AML-193 (cell line): ENCODE measurements at places on chromosomes 2 and 18.
A peak's percentile ranks its signal among the peaks of the same experiment; 100 is the strongest.

DNA sequence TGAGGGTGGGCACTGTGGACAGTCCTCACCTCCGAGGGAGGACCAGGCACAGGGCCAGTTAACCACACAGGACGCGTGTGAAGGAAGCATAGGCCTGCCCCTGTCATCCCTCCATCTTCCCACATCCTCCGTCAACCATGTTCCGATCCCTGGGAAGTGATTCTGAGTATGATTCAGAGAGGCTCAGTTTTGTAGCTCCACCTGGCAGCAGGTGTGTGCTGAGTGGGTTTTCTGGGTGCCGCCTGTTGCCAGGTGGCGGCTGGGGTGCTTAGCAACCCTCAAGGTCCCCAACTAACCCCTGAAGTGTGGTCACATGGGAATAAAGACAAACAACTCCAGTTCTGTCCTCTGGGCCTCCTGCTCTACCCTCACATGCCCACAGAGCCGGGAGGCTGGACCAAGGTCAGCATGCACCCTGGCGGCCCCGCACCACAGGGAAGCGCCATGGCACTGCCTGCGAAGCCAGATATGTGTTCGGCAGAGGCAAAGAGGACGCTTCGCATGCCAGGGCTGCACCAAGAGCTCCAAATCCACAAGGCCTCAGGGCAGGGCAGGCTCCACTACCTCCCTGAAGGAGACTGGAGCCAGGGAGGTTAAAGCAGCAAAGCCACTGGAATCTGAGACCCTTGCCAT lies 60.0 kb downstream of the ADCY3 start:
- no peak for DNase-seq

DNA sequence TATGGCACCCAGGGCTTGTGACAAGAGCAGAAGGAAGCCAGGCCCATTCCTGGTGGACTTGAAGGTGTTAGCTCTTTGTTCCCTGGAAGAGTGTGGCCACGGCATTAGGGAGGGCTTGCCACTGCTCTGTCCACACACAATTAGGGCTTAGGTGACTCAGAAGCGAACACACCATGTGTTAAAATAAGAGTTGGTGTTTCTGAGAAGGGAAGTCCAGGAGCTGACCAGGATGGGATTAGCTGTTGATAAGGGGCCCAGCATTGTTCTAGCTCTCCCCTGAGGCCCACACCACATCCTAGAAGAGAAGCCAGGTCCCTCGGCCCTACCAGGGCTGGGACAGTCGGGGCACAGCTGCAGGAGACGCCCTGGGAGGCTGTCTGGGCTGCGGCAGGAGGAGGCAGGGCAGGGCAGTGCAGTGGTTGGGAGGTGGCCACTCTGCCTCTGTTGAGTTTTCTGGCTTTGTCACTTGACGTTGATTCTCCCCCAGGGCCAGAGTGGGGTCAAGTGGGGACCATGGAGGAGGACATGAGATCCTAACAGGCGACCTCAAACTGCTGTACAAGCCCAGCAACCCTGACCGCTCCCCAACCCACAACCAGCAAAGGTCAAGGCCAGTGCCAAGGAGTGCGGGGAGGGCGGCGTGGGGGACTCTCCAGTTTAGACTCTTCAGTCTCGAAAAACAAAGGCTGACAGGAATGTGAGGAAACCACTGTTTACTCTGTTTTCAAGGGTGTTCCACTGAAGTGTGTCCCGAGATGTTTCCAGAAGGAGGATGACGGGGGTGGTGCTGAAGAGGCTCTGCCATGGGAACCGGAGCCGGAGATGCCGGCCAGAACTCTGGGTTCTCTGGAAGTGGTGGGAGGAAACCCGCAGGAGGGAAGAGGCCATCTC lies 16.8 kb downstream of the GNLY start:
- DNase-seq = no peak

GRCh38 chr2:188561473-188561979 lies 269.9 kb downstream of the GULP1 start:
- DNase-seq = no peak

GRCh38 chr2:182860858-182861257 lies 5.6 kb downstream of the FRZB start:
- no peak for DNase-seq

DNA sequence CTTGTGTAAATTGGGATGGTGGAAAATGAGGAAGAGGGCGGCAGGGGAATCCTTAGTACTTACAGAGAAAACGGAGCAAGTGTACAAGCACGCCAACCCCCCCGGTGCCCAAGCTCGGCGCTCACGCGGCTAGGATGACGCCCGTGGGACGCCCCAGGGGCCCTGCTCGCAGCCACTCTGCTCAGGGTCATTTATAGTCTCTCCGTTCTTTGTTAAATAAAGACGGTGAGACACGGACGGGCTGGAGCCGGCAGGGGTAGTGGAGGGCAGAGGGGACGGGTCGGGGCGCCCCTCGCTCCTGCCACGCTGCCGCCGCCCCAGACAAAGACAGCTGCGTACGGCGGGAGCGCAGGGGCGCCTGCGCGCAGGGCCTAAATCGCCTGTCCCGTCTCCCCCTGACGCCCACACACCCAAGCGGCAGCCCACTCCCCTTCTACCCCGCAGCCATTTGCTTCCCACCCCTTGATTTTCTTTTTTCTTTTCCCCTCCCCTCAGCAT lies 37.8 kb downstream of the PCBP1 start:
- peak; percentile 33 for DNase-seq

DNA sequence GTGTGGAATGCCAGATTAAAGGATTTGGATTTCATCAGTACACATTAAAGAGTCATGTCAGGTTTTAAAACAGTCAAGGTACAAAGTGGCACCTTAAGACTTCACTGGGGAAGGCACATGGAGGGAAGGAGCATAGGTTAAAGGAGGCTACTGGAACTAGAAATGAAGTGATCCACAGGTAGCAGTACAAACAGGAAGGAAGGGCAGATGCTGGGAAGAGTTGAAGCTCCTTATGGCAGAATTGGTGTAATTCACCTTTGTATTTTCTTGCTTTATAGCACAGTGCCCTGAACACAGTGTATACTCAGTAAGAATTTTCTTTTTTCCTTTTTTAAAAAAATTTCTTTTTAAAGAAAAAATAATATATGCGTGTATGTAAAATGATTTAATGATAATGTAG lies 177.1 kb downstream of the BABAM2 start:
- no peak for DNase-seq

DNA sequence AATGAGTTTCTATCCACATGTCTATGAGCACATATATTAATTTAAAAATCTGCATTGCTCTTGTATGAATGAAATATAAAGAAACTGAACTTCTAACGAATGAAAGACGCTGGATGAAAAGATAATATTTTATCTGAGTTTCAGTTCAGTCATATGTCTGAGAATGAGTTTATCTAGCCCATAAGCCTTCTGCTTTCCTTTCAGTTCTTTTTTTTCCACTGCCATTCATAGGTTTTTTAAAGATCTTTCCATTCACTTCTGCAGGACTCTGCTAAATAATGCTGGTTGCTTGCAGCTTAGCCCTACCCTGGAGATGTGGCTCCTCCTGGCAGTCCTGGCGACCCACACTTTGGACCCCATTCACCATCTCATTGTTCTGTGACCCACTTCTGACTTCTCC lies 109.0 kb downstream of the BCL2 start:
- no peak for DNase-seq

DNA sequence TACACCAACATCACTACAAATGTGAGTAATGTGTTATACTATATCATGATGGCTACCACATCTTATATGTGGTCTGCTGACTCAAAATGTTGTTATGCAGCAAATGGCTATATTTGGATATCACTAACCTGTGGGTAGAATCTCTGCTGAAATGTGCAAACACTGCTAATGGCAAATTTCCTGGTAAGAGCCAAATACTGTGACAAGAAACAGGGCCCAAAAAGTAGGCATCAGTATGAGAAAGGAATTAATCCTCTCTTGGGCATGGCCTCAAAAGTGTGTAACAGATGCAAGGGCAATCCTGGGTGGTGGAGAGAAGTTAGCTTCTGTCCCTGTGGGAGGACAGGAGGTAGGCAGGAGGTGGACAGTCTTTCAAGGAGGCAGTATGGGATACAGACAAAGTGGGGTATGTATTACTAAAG lies 13.3 kb downstream of the ATF2 start:
- DNase-seq = no peak

DNA sequence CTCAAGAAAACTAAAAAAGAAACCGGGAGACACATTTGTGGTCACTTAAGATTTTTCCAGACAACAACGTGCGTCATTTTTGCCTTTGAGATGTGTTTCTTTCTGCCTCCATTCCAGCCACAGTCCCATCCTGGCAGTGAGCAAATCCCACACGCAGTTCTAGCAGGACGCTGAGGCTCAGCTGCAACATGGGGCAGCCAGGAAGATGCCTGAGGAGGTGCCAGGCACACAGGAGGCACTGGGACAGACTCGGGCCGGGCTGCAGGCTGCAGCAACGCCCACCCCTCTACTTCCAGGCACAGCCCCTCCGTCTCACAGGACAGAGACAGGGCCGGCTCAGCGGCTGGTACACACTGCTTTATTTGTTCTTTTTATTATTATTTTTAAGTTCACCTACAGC lies 13.1 kb downstream of the KLF11 start:
- DNase-seq = no peak

DNA sequence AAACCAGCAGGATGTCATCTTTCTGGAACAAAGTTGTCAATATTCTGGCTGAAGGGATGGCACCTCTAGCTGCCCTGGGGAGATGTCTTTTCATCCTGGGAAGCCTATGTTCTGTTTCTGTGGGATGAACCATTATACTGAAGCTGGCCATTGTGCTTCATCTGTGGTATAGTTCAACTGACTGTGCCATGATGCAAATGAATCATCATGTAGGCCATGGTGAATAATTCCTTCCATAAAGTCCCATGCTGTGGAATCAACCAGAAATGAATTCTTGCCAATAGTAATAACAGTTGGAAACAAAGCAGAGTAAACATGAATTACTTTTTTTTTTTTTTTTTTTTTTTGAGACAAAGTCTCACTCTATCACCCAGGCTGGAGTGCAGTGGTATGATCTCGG lies 64.1 kb upstream of the CNGA3 start:
- DNase-seq = no peak

DNA sequence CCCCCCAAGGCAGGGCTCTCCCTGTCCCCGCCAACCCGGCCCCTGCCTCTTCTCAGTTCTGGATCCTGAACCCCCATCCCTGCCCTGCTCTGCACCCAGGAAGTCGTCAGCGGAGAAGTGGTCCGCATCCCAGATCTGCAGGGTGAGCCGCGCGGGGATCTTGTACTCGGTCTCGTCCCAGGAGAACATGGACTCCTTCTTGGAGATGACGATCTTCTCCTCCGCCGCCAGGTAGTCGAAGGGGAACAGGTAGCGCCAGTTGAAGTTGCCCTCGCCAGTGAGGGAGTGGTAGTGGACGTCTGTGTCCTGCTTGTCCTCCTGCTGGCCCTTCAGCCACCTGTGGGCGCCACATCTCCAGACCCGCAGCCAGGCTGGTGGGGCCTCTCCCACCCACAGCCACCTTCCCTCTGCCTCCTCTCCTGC lies 16.3 kb downstream of the OTOF start:
- no peak for DNase-seq

DNA sequence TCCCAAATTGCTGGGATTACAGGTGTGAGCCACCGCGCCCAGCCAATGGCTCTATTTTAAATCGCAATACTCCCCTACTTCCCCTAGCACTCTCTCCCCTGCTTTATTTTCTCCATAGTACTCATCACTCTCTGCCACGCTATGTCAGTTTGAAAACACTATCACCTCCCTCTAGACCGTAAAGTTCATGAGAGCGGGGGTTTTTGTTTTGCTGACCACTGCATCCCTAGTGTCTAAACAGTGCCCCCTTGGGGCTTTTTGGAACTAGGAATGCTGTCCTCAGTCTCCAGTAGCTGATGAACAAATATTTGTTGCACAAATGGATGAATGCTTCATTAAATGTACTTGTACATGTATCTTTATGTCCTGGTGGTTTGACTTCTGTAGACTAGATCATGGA lies 44.1 kb downstream of the ATOH8 start:
- no peak for DNase-seq

DNA sequence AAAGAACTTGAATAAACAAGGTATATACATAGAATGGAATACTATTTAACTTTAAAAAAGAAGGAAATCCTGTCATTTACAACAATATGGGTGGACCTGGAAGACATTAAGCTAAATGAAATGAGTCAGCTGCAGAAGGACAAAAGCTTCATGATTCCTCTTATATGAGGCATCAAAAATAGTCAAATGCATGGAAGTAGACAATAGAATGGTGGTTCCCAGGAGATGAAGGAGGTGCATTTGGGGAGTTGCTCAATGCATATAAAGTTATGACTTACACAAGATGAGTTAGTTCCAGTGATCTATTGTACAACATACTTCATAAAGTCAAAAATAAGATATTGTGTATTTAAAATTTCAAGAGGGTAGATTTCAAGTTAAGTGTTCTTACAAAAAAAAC lies 426.1 kb upstream of the UBE2E3 start:
- no peak for DNase-seq

DNA sequence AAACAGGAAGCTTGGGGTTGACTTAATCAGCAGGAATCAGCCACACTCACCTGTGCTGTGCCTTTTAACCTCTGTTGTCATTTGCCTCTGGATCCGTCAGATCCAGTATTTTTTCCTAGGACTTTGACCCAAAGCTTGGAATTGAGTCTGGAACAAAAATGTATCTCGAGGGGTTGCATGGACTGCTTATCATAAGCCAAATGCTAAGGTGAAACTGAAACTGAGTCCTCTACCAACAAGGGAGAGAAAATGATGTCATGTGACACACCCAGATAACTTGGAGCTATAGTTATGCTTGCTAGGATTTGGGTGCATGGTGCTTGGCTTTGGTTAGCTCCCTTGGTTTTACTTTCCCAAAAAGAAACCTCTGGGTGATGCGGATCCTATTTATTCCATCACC lies 2158.6 kb upstream of the PIK3C3 start:
- DNase-seq = no peak

GRCh38 chr2:241443486-241444223 lies 64.7 kb downstream of the STK25 start:
- DNase-seq = peak; percentile 73

GRCh38 chr2:203603456-203604389 lies 68.6 kb upstream of the RAPH1 start:
- DNase-seq = no peak
